ENCODE measurements at places on chromosomes 3 and 15. TPM values are rescaled to one million over a fixed set of nuclear protein-coding genes. Genes with fewer than 3 reads are reported as not detected.

The KLHL18 gene
- 20.7 TPM for total RNA-seq

The SLC51A gene
- 2.4 TPM for total RNA-seq

The SPESP1 gene
- total RNA-seq: not detected

The TMCC1 gene
- 56.9 TPM for total RNA-seq

The FURIN gene
- total RNA-seq: 108 TPM

The LDHAL6B gene
- total RNA-seq: not detected

The ISLR gene
- not detected for total RNA-seq

The TATDN2 gene
- 34.0 TPM for total RNA-seq

The PKM gene
- total RNA-seq: 2,260 TPM

The PRTG gene
- total RNA-seq: 51.6 TPM

The VEPH1 gene
- total RNA-seq: 17.1 TPM

The RAB43 gene
- 37.6 TPM for total RNA-seq

The TRIM71 gene
- total RNA-seq: 169 TPM

The RETNLB gene
- total RNA-seq: not detected

The LYSMD2 gene
- 0.32 TPM for total RNA-seq

The GPR27 gene
- 7.9 TPM for total RNA-seq

The SYNPR gene
- 0.18 TPM for total RNA-seq

The SMARCC1 gene
- total RNA-seq: 200 TPM

The CD200 gene
- total RNA-seq: 49.2 TPM

The BTD gene
- 18.2 TPM for total RNA-seq

The ALDH1A3 gene
- total RNA-seq: 7.4 TPM

The CNTN4 gene
- 10.8 TPM for total RNA-seq

The ZNF80 gene
- not detected for total RNA-seq

The NCKIPSD gene
- total RNA-seq: 30.9 TPM

The PLOD2 gene
- 702 TPM for total RNA-seq
